ENCODE measurements at places on chromosomes 7 and 10.

GRCh38 chr7:38574086-38574485 lies 57.1 kb downstream of the AMPH start:
- DNase-seq = no peak

GRCh38 chr10:20927456-20927855 lies 30.3 kb upstream of the NEBL start:
- DNase-seq = no peak

GRCh38 chr10:130808686-130809085 lies 502.8 kb downstream of the TCERG1L start:
- no peak for DNase-seq

GRCh38 chr10:119166564-119166963 lies 1.1 kb upstream of the SFXN4 start:
- no peak for DNase-seq

- DNase-seq = no peak
Measured at GRCh38 chr10:121687095-121687813, 89.0 kb upstream of the FGFR2 start.

GRCh38 chr7:26965724-26966123 lies 101.3 kb upstream of the SKAP2 start:
- no peak for DNase-seq

DNA sequence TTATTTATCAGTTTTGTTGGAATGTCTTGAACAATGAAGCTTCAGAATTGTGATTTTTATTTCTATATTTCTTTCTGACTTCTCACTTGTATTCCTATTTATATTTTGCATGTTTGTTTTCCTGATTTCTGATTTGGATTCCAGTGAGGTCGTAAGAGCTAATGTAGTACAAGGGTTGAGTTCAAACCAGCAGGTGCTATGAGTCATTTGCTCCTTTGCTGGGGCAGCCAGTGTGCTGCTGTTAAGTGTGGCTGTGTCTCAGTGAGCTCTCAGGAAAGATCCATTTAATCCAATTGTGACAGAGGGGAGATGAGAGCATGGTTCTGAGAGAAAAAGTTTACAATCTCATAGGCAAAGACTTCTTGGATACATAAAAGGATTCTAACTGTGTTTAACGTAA lies 48.6 kb downstream of the MCU start:
- no peak for DNase-seq

DNA sequence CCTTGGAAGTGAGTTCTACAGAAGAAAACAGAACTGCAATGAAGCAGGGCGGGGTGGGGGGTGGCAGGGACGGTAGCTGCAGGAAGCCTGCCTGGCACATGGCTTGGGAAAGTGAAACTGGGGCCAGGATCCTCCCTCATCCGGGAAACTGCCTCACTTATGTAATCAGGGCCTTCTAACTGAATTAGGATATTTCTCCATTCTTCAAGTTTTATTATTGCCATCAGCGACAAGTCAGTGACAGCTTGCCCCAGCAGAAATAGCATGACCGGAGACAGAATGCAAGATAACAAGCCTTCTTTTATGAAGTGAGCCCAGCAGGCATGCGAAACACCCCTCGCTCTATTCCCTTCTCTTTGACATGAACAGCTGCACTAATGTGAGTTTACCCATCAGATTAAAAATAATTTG lies 77.5 kb upstream of the CACUL1 start:
- no peak for DNase-seq

Measured in CD4-positive, alpha-beta T cell treated with Interleukin-4 for 4 hours (primary cell).